ENCODE measurements at places on chromosomes 6 and 20. TPM values are rescaled to one million over a fixed set of nuclear protein-coding genes. Genes with fewer than 3 reads are reported as not detected.

DNA sequence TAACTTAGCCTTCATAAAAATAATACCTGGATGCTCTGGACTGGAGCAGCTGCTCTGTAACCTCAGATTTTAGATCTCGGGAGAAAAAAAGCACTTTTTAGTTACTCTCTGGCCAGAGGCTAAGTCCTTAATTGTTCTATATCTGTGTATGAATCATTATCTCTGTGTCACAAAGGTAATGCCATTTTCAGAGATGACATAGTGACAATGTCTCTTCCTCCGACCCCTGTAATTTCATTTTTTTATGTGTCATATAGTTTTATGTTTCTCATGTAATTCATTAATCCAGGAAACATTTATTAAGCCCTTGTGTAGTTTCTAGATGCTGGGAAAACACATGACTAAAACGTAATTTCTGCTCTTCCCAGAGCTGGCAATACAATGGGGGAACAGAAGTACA, 55.6 kb downstream of the SENP6 start:
- peak; percentile 26 for DNase-seq

DNA sequence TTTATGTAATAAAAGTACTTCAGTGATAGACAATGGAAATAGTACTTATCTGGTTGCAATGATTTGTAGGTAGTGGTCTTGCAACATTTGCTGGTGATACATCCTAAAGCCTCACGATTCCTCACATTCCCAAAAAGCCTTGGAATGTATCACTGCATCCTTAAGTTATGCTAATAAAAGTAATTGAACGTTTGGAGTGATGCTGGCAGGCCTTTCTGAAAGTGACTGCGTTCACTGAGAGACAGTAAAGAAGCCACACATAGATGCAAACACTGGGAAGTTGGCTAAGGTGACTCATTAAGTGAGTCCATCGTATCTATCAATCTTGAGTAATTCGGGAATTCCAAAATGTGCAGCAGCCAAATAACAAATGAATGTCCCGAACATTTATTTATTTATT, 444.1 kb upstream of the SOX4 start:
- DNase-seq: no peak

- no peak for DNase-seq
Observed at GRCh38 chr6:139990856-139991465, 616.5 kb upstream of the CITED2 start.

GRCh38 chr6:6357032-6357431, 36.6 kb upstream of the F13A1 start:
- no peak for DNase-seq

DNA sequence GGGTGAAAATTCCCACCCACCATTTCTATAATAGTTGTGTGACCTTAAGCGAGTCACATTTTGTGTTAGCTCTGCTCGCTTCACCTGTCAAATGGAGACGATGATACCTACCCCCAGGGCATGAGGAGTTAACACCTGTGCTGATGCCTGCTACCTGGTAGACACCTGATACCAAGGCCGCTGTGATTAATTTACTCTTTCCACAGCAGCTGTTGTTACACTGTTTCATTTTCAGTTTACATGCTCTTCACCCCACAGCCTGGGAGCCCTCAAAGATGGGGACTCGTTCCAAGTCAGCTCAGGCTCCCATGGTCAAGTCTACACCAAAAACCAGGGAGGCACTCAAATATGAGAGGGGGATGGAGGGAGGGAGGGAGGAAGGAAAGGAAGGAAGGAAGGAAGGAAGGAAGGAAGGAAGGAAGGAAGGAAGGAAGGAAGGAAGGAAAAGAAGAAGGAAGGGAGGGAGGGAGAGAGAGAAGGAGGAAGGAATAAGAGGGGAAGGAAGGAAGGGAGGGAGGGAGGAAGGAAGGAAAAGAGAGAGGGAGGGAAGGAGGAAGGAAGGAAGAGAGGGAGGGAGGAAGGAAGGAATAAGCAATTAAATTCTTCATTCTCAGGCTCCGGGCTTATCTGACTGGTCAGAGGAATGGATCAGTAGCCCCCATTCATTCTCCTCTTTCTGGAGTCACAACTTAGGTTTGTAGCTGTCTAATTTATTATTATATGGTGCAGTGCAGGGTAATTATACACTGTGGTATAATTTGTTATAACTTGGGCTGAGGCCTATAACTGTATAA, 40.9 kb downstream of the PDYN start:
- no peak for DNase-seq

- no peak for DNase-seq
Observed at GRCh38 chr20:19074828-19075516, 137.5 kb upstream of the SLC24A3 start.

DNA sequence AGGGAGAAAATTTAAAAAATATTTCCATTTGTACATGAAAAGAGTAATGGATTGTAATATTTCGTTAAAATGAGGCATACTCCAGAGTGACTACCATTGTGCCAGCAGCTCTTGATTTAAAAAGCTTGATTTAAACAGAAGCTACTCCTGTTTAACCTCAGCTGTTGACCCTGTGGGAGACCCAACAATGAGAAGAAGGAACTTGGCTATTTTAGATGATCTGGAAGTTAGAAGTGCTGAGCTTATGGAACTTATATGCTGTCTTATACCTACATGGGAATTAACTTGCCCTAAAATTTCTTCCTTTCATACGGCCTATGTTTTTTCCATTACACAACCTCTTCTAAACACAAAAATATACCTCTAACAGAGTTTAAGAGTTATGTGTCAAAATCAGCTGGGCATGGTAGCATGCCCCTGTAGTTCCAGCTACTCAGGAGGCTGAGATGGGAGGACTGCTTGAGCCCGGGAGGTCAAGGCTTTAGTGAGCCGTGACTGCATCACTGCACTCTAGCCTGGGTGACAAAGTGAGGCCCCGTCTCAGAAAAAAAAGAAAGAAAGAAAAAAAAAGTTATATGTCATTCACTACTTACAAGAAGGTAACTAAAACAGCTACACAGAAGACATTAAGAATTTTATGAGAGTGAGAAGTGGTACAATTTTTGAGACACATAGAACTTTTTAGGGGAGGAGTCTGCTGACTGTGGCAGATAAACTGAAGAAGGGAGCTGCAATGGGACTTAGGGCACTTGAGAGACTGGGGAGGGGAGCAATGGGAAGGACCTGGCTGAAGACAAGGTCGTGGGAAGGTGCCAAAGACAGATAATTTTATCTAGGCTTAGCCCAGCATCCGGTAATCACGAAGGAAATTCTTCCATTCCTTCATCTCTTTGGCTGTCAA, 139.9 kb downstream of the MYB start:
- no peak for DNase-seq

DNA sequence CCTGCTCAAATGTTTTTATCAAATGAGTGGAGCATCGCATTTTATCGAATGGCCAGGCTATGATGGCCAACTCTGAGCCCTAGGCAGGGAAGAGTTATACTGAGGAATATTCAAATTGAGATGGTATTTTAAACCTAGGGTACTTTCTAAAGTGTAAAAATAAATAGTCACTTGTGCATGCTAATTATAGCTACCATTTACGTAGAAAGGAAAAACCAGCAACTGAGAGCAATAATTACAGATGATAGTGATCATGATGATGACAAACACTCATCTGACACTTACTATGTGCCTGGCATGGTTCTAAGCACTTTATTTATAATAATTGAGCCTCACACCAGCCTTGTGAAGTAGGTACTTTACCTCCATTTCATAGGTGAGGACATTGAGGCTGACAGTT, 455.7 kb downstream of the CD83 start:
- no peak for DNase-seq

DNA sequence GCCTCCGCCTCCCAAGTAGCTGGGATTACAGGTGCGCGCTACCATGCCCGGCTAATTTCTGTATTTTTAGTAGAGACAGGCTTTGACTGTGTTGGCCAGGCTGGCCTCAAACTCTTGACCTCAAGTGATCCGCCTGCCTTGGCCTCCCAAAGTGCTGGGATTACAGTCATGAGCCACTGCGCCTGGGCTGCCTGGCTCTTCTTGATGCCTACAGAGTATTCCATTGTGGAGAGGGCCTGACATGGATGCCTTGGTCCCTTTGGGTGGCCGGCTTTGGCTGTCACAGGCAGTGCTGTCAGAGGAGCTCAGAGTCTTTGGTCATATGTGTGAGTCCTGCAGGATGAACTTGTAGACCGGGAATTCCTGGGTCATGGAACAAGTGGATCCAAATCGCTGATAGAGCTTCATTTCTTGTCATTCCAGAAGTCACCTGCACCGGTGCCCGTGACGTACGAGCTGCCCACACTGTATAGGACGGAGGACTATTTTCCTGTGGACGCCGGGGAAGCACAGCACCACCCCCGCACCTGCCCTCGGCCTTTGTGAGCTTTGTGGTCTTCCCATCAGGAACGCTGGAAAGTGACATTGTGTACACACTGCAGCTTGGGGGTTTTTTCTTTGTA, 55.1 kb downstream of the ADNP start:
- no peak for DNase-seq

- DNase-seq: no peak
Observed at GRCh38 chr20:52269321-52269720, 77.7 kb upstream of the ZFP64 start.

- no peak for DNase-seq
Observed at GRCh38 chr20:41669708-41670263, 51.6 kb upstream of the CHD6 start.

DNA sequence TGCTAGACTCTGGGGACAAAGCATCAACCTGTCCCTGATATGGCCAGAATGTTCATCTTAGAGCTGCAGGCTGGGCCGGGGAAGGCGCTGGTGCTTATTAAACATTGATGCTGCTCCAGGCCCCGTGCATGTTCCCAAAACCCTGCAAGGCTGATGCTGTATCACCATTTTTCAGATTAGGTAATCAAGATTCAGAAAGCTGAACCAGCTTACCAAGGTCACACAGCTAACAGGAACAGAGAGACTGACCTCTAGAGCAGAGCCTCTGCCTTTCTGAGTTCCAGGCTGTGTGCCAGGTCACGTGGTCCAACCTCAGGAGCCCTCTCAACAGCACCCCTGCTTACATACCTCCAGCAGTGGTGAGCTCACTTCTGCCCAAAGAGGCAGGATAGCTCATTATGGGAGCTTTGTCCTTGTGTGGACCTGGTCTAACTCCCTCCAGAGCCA, 16.1 kb upstream of the VSTM2L start:
- DNase-seq: no peak

- DNase-seq: no peak
Observed at GRCh38 chr6:88263591-88263990, 97.4 kb upstream of the CNR1 start.

DNA sequence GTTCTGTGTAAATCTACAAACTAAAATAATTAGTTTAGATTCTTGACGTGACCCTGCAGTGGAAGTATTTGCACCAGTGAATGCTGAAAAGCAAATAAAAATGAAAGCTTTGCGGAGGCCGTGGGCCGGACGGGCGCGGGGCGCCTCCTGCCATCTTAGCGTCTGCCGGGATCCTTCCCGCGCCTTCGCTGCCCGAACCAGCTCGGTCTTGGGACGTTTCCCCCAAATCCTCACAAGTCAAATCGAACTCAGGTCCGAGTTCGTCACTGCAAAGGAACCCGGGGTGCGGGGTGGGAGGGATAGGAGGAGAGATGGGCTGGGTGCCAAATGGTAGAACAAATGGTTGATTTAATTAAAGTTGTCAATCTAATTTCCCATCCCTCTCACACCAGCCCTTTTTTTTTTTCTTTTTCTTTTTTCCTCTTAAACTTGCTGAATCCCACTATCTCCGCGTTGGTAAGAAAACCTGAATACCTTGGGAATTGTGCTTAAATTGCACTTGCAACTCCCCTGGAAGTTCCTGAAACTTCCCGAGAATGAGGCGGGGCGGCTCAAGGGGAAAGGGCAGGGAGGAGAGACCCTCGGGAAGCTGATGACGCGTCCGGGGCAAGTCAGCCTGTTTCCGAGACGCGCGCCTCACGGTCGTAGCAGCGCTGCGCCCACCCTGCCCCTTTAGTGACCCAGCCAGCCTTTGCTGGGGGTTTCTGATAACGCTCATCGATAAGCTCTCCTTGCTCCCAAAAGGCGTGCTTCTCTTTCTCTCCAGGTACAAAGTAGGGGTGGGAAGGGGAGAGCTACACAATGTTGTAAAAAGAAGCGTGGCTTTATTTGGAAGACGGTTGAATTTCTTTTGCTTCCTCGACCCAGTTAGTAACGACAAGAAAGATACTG, 1.8 kb downstream of the GJA1 start:
- no peak for DNase-seq

- DNase-seq: no peak
Observed at GRCh38 chr20:31578448-31579138, 26.5 kb upstream of the ID1 start.

DNA sequence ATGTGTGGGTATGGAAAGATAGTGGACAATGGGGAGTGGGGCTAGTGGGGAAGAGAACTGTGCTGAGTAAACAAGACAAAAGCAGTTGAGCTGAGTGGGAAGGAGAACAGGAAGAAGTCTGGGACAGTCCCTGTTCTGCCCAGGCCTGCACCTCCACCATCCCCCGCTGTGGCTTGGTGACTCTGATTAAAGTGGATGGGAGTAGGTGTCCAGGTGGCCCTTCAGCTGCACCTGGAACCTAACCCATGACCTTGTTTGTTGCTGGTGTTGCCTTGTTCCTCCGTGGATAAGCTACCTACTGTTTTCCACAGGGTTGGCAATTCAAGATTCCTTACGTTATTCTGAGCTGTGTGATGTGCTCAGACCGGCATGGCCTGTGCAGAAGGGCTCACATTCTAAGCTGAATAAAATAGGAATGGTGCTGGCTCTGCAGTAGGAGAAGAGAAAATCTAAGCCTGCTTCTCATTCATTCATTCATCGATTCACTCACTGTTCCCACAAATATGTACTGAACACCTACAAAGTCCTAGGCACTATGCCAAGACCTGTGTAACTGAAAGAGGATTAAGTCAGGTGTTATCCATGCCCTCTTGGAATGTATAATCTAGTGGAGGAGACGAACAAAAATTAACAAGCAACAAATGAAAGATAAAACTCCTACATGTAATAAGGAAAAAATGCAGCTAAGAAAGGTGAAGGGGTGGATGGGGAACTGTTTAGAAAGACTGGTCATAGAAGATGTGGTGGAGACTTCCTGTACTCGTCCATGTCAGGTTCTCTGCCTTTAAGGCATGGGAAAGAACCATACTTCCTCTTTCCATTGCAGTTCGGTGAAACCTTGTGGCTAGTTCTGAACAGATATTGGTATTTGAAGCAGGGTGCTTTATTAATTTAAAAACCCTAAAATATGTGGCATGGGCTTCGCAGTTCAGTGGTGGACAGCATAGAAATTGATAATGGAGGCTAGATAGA, 10.1 kb upstream of the CALHM6 start:
- no peak for DNase-seq

- no peak for DNase-seq
Observed at GRCh38 chr6:7414811-7415210, 25.2 kb downstream of the RIOK1 start.

- no peak for DNase-seq
Observed at GRCh38 chr20:40956542-40957264, 71.9 kb upstream of the TOP1 start.

- no peak for DNase-seq
Observed at GRCh38 chr6:154624038-154624599, 109.1 kb upstream of the SCAF8 start.

Gene ESR1
- total RNA-seq: not detected

Gene DNAH8
- total RNA-seq: not detected

Gene GTSF1L
- not detected for total RNA-seq

Gene PCIF1
- 7.2 TPM for total RNA-seq

Gene ULBP3
- total RNA-seq: 3.9 TPM

Gene HLA-DQB2
- not detected for total RNA-seq

Gene DEF6
- 0.51 TPM for total RNA-seq

Gene TNFRSF6B
- 15.4 TPM for total RNA-seq

Gene CFAP206
- 0.13 TPM for total RNA-seq

Gene SIRPG
- not detected for total RNA-seq

Gene FNDC11
- 1.3 TPM for total RNA-seq
